Activated naive CD4-positive, alpha-beta T cell (primary cell): ENCODE measurements at places on chromosomes 1 and 21.

DNA sequence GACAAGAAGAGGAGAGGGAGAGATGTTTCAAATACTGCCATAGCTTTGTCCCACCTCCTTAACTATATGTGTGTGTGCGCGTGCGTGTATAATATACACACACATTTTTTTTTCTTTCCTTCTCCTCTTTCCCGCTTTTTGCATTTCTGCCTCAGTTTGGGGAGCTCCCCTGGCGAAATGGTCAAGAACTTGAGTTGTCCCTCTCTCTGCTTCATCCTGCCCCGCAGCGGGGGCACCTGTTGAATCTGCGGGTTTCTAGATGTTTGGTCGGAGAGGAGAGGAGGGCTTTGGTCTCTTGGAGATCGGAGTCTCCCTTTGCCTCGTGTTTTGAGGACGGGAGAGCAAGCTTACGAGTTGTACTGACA, 504 bp downstream of the SCCPDH start:
- no peak for DNase-seq

- DNase-seq = no peak
Measured at GRCh38 chr1:235613602-235614001, 36.0 kb downstream of the GNG4 start.

DNA sequence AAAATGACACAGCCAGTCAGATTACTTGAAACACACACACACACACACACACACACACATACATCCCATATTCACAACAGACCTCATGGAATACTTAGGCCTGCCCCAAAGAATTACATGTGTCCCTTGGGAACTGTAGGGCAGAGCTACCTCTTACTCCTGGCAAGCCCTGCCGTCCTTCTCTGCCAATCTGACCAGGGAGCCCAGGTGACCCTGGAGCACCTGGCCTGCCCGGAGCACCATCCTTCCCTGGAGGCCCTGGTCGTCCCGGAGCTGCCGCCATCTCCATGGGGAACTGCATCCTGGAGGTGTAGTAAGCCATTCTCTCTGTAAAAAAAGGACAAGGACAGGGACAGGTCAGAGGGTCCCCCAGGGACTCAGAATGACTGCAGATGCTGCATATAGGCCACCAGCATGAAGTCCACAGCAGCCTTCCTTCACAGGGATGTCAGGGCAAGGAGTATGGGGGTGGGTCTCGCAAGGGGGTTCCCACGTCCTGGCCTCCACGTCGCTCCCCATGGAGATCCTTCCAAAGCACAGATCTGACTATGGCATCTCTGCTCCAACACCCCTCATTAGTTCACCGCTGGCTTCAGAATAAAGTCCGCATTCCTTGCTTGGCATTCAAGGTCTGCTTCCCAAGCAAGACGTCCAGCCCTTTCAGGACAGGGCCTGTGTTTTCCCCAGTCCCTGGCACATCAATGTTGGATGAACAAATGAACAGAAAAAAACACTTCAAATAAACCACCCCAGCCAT, 9.2 kb upstream of the PEF1 start:
- DNase-seq = no peak

- no peak for DNase-seq
Measured at GRCh38 chr1:159752135-159752580, 28.6 kb upstream of the DUSP23 start.
